ENCODE measurements at places on chromosomes 6 and 20.

DNA sequence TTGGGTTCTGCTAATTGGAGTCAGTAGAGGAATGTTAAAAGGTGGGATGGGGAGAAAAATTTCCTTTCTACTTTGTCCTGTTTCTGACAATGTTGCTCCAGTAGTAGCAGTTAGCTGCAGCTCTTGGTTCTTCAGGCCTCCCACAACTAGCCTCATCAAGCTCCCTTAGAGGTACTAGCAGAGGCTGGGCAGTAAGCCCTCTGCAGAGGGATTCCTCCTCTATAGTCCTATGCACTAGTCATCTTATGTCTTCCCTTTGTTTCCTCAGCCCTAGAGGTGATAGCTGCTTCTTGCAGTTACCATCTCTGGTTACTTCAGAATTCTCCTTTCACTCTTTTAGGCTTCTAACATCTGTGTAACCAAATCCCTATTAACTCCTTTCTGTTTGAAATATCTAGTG, 99.8 kb downstream of the FILIP1 start:
- no peak for DNase-seq

DNA sequence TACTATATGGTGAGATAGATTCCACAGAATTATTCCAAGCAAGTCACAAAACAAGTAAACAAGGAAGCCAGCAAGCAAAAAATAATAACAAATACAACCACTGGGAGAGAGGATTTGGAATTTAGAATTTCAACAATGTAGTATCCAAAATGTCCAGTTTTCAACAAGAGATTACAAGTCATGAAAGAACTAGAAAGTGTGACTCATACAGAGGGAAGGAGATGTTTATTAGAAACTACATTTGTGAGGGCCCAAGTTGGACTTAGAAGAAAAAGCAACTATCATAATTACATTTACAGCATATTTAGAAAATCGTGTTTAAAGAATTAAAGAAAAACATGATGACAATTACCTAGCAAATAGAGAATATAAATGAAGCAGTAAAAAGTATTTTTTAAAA, 494.6 kb upstream of the ID4 start:
- DNase-seq, result no peak

DNA sequence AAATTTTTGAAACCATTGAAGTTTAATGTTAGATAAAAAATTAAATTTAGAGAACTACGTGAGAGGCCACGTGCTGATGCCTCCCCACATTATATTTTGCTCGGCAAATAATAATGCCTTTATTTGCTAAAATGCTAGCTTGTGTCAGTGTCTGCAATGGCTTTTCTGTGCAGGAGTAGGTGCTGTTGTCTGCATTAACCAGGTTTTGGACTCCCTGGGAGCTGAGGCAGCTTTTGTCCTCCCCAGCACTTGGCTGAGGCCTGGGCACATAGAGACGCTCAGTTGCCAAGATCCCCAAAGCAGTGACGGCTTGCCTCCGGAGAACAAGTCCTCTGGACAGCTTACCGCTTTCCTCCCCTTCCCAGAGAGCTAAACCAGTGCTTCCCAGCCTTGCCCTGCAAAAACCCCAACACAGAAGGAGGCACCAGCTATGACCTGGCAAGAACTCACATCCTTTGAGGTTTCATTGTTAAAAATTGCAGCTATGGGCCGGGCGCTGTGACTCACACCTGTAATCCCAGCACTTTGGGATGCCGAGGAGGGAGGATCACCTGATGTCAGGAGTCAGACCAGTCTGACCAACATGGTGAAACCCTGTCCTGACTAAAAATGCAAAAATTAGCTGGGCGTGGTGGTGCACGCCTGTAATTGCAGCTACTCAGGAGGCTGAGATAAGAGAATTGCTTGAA, 59.9 kb downstream of the KAT14 start:
- no peak for DNase-seq

DNA sequence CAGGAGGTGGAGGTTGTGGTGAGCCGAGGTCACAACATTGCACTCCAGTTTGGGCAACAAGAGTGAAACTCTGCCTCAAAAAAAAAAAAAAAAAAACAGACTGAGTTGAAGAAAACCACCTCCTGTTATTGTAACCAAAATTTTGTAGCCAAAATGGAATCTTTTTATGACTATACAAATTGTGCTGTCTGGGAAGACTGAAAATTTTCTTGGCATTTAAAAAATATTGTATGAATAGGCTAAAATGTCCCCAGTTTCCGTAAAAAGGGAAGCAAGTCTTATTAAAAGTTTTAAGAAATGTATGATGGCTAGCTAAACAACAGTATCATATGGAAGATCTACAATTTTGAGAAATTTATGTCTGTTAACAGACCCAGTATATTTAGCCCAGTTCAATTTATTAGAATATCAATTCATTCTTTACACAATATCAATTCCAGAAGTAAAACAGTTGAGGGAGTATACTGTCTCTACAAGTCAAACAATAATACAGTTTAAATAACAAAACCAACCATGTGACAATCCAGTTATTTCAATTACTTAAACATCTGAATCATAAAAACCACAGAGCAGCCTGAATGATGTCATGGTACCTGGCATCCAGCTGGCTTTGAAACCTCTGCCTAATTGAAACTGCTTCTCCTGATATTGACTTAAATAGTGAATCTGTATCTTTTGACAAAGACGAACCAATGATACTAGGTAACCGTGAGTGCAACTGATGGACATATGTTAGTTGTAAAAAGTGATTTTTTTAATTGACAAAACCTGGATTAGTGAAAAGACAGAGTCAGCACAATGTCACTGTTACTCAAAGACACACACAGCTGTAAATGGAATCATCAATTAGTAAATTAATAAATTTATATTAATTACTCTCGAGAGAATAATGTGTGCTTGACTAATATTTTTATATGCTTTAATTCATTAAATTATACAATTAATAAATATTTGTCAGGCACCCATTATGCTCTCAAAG, 166.6 kb upstream of the MARCKS start:
- no peak for DNase-seq

DNA sequence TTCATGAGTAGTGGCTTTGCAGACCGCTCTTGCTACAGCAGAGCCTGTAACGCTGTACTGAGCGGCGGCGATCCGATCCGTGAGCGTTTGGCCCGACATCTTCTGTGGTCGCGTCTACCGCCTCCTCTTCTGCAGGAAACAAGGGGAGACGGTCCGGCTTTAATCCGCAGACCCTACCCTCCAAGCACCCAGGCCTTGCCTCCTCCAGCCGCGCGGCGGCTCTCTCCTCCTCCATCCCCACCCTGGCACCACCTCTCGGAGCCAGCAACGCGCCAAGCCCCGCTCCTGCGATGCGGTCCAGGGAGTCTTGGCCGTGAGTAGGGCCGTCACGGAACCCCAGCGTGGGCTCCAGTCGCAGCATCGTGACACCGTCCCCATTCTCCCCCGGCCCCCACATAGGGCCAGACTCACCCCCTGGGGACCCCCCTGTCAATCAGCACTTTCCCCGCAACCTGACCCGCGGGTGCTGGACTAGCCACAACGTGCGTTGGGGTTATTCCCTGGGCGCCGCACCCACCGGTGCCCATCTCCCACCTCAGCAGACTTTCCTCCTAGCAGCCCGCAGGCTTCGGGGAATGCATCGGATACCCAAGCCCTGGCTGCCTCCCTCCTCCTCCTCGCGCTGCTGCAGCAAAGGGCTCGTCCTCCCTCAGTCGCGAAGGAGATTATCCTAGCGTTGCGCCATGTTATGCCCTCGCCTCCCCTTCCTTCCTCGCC, 914 bp downstream of the SNAP91 start:
- DNase-seq, result no peak

GRCh38 chr6:43916924-43917877, 147.2 kb downstream of the VEGFA start:
- no peak for DNase-seq

- DNase-seq, result no peak
Observed at GRCh38 chr20:61800359-61801064, 265.2 kb downstream of the TAF4 start.

DNA sequence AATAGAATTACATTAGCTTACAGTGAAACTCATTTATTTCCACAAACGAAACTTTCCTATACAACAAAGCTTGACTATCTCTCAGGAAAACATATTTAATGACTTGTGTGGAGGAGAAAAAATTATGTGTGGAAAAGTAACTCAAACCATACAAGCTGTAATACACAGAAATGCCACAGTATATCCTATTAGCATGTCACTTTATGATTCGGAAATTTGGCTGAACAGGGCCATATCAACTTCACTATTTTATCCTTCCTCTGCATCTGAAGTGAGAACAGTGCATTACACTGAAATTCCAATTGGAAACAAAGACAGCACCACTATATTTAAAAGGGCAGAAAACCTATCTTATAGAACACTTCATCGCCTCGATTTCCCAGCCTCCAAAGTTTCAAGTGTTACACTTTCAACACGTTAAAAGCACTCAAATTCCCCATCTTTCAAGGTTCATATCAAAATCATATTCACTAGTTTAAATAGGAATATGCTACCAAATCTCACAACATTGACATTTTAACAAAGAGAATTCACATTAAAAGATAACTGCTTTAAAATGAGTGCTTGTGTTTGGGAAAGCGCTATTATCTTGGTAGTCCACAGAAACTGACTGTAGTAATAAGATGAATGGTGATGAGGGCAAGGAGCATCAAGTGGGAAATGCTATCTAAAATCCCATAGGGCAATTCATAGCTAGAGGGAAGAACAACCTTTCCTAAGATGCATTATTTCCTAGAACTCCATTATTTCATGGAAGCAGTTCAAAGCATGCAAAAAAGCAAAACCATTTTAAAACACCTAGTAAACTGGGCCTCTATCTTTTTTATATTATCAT, 1.8 kb downstream of the REV3L start:
- no peak for DNase-seq

DNA sequence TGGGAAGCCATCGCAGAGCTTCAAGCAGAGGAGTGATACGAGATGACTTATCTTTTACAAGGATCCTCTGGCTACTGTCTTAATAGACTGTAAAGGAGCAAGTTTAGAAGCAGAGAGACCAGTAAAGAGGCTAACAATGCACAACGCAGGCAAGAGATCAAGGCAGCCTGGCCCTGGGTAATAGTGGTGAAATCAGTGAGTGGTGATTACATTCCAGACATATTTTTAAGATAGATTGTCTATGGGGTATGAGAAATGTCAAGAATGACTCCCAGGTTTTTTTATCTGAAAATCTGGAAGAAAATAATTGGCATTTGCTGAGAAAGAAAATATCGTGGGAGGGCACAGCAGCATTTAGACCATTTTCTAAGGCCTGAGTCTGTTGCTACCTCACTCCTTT, 213.6 kb upstream of the HTR1E start:
- DNase-seq, result no peak

DNA sequence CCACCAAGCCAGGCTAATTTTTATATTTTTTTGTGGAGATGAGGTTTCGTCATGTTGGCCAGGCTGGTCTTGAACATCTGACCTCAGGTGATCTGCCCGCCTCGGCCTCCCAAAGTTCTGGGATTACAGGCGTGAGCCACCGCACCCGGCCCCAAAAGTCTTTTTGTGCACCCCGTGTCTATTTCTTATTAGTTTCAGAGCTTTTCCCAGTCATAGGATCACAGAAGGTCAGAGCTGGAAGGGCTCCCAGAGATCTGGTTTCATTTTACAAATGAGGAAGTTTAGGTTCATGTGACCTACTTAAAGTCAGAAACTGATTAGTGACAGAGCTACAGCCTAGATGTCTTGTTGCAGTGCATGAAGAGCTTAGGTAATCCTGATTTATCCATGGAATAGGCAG, 1.6 kb upstream of the OGFRL1 start:
- no peak for DNase-seq

DNA sequence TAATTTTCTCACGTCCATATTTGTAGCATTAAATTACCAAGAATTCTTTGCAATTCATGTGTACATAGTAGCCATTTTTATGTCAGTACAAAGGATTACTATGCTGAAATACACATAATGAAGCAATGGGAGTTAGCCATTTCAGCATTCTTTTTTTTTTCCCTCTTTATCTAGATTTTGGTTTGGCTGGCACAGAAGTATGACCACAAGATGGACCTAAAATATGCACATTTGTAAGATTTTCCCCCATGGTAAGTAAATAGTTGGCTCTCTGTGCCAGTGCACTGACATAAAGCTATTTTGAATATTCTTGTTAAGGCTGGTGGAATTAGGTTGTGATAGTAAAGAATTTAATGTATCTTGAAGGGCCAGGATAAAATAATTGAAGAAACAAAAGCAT, 486.1 kb upstream of the BTBD3 start:
- DNase-seq, result no peak

DNA sequence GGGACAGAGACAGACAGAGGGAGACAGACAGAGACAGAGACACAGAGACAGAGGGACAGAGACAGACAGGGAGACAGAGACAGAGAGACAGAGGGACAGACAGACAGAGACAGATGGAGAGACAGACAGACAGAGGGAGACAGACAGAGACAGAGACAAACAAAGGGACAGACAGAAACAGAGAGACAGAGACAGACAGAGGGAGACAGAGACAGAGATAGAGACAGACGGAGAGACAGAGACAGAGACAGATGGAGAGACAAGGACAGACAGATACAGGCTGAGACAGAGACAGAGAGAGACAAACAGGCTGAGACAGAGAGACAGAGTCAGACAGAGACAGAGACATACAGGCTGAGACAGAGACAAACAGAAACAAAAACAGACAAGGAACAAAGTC, 39.4 kb upstream of the PHACTR3 start:
- DNase-seq, result no peak

DNA sequence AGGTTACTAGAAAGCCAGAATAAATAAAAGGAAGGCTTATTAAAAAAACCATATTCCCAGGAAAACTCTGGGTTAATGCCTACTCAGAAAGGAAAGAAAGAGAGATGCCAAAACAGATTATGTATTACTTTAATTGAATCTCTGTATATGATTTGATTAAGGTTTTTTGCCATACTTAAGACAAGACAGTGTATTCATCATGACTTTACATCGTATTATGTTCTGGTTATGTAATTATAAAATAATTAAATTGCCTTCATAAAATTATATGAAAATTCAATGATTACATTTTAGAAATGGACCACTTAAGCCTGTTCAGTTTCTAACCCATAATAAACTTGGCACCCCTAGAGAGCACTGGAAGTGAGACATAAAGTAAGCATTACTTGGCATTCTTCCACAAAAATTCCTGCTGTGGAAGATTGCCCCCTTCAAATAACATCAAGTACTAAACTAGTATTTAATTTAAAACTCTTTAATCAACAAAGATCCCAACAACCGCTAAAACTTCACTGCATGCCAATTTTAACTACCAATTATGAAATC, 20.8 kb upstream of the IBTK start:
- DNase-seq, result no peak

DNA sequence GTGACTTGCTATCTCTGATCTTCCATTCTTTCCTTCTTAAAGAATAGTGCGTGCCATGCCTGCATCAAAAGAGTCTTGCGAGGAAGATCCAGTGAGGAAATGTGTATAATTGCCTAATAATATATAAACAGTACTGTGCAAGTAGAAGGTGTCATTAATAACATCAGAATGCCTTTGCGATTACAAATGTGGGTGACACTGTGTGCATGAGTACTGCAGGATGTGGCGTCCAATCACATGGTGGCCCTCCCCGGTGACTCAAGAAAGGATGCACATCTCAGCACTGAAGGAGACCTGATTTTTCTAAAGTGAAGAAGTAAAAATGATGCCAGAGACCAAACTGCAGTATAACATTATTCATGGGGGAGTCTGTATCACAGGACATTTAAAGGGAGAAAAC, 107.5 kb upstream of the EDN1 start:
- DNase-seq, result no peak

Data from activated CD8-positive, alpha-beta memory T cell treated with anti-CD3 and anti-CD28 coated beads for 1 hour (primary cell).